ENCODE measurements at places on chromosomes 12 and 14.

DNA sequence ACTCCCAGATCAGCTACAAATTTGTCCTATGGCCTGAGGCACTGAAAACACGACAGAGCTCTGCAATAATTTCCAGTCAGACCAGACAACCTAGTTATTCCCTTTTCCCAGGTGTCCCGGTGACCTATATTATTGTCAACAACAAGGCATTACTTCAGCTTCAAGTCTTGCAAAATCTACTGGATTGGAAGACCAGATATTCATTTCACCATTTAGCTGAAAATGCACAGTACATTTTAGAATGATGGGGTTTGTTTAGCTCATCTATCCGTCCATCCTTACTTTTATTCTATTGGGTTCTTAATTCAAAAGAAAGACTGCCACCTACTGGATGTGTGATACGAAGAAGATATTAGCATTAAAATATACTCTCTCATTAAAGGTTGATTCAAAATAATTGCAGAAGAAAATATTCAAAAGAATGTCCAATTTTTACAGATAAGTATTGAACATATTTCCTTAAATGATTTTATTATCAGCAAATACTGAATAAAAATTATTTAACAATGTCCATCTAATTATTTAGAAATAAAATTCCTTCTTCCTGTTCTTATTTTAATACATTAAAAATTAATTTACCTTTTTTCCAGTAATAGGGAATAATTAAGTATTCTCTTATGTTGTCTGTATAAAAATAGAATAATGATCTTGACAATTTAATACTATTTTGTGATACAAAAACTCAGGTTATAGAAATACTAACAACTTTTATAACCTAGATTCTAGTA is 244.9 kb upstream of the LRIG3 start:
- peak; percentile 29 for DNase-seq

DNA sequence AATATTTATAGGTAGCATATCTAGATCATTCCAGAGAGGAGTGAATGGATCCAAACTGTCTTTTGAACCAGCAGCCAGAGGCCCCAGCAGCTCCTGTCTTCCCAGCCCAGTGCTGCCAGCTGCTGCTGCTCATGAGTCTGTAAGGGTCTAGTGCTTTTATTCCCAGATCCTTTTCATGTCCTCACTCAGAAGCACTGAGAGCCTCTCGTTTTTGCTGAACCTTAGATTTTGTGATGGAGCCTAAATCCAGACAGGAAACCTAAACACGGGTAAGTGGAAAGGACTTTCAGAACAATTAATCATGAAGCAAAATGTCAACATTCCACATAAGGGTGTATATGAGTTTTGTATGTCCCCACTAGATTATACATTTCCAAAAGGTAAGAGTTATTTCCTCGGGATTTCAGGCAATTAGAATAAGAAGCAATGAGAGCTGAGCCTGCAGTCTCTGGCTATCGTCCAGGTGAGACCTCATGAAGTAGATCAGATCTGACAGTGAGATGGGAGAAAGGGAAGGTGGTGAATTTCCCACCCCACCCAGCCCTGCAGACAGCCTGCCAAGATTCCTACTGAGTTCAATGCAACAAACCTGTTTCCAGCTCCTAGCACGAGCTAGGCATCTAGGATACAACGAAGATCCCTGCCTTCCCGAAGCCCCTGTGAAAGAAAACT is 84.4 kb downstream of the NINJ2 start:
- DNase-seq = no peak

DNA sequence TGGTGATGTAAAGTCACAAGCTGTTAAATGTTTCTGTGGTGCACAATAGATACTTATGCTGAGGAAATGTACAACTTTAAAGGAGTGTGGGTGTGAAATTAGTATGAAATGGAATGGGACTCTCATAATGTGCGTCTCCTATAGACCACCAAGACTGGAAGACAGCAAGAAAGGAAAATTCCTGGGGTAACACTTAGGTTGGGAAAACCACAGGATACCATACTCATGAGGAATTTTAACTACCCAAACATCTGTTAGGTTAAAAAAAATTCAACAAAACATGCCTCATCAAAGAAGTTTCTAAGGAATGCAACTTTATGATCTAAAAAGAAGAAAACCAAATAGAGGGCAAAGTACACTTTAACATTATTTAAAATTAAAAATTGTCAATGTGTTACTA is 113.7 kb upstream of the MYF6 start:
- DNase-seq = no peak

- no peak for DNase-seq
Observed at GRCh38 chr12:30135776-30136175, 352.0 kb upstream of the TMTC1 start.

GRCh38 chr14:21098892-21099595 is 589 bp upstream of the ZNF219 start:
- no peak for DNase-seq

DNA sequence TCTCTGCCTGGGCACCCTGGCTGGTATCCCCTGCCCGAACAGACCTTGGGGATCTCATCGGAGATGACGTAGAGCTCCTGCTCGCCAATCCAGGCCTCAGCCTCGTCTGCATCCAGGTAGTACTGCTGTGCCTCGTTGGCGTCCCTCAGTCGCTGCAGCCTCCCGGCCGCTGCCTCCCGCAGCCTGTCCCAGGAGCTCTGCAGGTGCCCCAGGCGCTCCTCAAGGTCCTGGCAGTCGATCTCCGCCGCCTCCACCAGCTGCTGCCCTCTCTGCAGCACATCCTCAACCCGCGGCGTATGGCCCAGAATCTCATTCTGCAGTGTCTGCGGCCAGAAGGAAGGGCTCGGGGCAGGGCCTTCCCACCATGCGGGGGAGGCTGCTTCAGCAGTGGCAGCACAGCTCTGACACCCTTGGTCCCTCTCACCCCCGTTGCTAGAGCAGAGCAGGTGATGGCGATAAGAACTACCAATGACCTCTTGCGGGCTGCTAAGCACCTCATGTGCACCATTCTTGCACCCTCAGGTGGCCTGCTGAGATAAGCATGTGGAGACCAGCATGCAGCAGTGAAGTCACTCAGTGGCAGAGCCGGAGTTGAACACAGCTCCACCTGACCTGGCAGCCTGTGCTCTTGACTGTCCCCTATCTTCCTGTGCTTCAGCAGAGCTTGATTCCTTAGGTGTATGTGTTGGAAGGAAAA is 71.0 kb downstream of the PLEKHG3 start:
- DNase-seq = no peak

- peak; percentile 83 for DNase-seq
Observed at GRCh38 chr14:60356906-60357550, 108.0 kb downstream of the PPM1A start.

- DNase-seq = no peak
Observed at GRCh38 chr14:32697114-32697513, 241.6 kb upstream of the NPAS3 start.

GRCh38 chr12:124740691-124741137 is 123.0 kb downstream of the SCARB1 start:
- DNase-seq = no peak

DNA sequence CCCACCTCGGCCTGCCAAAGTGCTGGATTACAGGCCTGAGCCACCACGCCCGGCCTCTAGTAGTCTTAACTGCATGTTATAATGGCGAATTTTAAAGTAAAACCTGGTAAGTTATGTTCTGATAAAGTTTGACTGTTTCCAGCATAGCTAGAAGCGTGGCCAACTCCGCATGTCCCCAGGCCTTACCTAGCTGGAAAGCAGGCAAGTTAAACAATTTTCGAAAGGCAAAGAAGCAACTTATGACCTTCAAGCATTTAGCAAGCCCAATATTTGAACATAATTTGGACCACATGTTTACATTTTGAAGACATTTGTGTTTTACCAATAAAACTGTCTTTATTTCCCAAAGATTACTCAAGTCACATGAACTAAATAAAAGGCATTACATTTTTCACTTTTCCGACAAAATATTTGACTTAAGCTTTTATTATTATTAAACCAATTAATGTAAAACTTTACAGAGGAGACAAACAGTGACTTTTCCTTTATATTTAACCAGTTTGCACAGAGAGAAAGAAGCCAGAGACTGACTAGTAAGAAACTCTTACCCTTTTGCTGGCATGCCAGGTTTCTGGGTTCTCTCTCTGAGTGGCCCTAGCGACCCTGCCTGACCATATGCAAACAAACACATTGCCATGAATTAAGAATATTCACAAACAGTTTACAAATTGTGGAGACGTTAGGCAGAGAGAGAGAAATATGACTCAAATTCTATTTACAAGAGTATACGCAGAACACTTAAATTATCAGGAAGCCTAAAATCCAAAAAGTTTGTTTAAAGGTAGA is 106.3 kb downstream of the RIN3 start:
- no peak for DNase-seq

- DNase-seq = no peak
Observed at GRCh38 chr14:54364555-54365415, 32.0 kb upstream of the CDKN3 start.

DNA sequence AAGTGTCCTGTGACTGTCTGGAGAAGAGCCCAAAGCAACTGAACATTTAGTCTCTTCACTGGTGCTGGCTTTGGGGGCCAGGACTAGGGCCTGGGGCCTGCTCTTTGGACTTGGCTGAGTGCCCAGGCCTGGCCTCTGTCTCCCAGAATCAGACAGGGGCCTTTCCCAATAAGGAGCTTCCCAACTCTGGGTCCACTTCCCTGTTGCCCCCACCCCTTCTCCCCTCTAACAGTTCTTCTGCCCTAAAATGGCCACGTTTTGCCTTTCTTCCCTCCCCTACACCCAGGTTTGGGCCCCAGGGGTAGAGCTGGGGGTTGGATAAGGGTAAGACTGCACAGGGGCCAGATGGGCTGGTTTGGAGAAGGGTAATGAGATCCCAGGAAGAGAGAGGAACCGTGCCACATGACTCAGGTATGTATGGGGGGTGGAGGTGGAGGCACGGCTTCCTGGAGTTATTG is 10.0 kb upstream of the ITGA5 start:
- no peak for DNase-seq

DNA sequence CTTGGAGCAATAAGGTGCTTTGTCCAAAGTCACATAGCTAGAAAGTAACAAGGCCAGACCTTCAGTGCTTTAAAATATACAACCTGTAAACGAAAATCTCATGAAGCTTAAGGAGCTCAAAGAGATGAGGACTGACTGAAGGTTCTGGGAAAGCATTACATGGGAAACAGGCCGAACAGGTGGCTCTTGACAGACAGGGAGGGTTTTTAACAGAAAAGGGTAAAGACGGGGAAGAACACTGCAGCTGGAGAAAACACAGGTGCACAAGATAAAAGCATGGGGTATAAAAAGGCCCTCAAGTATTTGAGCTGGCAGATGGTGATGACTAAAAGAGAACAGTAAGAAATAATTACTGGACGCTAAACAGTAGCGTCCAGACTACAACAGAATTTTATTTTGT is 257.2 kb downstream of the NELL2 start:
- no peak for DNase-seq

GRCh38 chr14:104226421-104227383 is 88.3 kb downstream of the KIF26A start:
- no peak for DNase-seq

DNA sequence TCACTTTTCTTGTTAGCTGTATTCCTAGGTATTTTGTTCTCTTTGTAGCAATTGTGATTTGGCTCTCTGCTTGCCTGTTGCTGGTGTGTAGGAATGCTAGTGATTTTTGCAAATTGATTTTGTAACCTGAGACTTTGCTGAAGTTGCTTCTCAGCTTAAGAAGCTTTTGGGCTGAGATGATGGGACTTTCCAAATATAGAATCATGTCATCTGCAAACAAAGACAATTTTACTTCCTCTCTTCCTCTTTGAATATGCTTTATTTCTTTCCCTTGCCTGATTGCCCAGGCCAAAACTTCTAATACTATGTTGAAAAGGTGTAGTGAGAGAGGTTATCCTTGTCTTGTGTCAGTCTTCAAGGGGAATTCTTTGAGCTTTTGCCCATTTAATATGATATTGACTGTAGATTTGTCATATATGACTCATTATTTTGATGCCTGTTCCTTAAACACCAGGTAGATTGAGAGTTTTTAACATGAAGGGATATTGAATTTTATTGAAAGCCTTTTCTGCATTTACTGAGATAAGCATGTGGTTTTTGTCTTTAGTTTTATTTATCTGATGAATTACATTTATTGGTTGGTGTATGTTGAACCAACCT is 26.7 kb downstream of the CLECL1 start:
- DNase-seq = no peak

GRCh38 chr14:81353691-81354323 is 46.3 kb downstream of the STON2 start:
- DNase-seq = no peak

DNA sequence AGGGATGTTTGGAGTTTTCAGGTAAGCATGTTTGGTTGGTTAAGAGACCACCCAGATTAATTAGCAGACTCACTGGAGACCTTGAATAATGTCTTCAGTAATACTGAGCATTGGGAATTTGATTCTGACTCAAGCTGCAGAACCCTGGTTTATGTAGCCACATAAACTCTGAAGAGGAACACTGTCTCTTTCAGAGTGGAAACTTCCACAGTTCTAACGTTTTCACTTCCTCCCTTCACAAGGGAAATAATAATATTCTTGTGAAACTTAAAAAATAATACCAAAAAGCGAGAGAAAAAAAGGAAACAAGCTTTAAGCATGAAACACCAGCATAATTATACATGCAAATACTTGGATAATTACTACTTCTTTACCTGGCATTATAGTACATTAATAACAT is 40.0 kb upstream of the ST8SIA1 start:
- DNase-seq = no peak

DNA sequence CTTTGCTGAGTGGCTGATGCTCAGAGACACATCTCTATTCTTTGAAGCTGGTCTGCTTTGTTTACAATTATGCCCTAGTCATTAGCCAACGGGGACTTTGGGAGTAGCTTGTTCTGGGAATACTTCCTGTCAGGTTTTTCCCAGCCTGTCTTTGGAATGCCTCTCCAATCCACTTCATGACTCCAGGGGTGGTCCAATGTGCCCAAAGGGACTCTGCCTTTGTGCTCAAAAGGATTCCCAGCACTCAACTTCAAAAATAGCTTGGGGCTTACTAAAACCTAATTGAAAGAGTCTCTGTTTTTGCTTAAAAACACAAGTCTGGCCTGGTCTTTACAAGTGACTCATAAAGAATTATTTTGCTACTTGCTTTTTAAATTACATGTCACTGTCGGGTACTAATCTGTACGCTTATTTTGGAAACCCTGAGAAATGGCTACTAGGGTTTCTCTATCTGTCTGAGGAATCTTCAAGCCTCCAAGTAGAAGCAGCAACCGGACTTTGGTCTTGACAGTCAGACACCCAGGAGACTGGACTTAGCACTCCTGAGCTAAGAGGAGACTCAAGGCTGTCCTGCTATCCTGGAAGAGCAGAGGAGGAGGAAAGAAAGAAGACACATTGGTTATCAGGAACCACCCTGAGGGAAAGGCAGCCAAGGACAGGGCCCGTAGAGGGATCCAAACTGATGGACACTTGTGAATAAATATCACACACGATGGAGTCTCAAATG is 20.7 kb downstream of the PHLDA1 start:
- no peak for DNase-seq

- no peak for DNase-seq
Observed at GRCh38 chr14:41824441-41824840, 217.8 kb downstream of the LRFN5 start.

- no peak for DNase-seq
Observed at GRCh38 chr12:66065641-66066136, 64.9 kb downstream of the LLPH start.

- DNase-seq = no peak
Observed at GRCh38 chr12:6165395-6165794, 34.8 kb upstream of the CD9 start.
